ENCODE measurements at places on chromosomes 7 and 10.

DNA sequence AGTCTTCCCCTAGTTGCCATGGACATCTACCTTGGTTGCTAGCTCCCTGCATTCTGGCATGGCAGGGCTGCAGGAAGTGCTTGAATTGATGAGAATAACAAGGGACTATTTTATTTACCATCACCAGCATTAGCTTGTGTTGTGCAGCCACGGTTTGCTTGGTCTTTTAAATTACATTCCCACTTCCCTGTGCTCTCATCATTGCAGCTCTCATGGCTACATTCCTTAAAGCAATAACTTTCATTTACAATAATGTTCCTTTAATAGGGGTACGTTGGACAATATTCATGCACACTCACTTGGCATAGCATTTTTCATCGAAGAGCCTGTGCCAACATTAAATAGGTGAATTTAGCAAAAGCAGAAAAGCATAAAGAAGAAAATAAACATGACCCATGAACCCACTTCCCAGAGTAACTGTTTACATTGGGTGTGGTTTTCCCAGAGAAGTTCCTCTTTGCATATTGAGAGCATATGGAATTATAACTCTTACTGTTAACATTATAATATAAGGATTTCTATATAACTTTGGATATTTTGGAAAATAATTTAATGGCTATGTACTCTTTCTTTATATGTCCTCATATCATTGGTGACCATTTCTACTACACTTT, 113.2 kb upstream of the VWC2 start:
- no peak for DNase-seq

- DNase-seq: no peak
These were observed 4.0 kb upstream of the CLEC5A start for GRCh38 chr7:141950806-141951205.

GRCh38 chr7:142375710-142376313, 118.0 kb upstream of the PRSS58 start:
- DNase-seq: peak; percentile 54

DNA sequence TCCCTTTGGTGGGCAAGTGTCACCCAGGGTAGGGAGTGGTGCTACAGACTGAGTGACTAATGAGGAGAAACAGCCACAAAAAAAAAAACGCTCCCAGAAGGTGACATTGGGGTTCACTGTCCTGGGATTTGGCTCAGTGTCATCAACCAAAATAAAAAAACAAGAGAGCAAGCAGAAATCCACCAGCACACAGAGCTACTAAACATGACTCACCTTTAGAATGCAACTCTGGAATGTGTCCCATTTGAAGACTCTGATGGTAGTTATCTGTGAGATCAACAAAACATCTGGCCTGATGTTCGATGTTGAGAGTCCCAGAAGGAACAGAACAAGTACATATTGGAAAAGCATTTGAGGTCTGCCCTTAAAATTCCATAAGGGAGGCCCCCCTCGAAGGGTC, 200.3 kb upstream of the LYZL2 start:
- DNase-seq: no peak

GRCh38 chr7:149690688-149691446, 82.5 kb downstream of the ZNF467 start:
- DNase-seq: peak; percentile 30

- DNase-seq: no peak
These were observed 385.8 kb upstream of the KLF6 start for GRCh38 chr10:4170633-4171314.

- no peak for DNase-seq
These were observed 41.9 kb downstream of the DPCD start for GRCh38 chr10:101629837-101630632.

GRCh38 chr10:60913071-60913470, 30.9 kb downstream of the RHOBTB1 start:
- DNase-seq: no peak

GRCh38 chr10:42734536-42734935, 48.1 kb upstream of the BMS1 start:
- peak; percentile 11 for DNase-seq

DNA sequence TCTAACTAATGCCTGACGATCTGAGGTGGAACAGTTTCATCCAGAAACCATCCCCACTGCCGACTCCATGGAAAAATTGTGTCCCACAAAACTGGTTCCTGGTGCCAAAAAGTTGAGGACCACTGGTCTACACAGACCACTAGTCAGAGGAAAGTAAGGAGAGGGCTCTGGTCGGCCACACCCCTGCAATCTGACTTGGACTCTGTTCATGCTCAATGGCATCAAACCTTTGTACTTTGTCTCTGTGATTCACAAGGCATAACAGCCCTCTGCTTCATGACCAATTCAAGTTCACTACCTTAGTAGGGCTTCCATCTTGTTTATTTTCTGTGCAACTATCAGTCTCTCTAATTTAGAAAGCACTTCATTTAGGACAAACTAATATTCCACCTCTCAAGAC, 1.8 kb downstream of the TUBAL3 start:
- no peak for DNase-seq

- no peak for DNase-seq
These were observed 364.0 kb upstream of the LRGUK start for GRCh38 chr7:133763076-133763640.

GRCh38 chr7:28830846-28831245, 127.3 kb downstream of the TRIL start:
- DNase-seq: no peak

DNA sequence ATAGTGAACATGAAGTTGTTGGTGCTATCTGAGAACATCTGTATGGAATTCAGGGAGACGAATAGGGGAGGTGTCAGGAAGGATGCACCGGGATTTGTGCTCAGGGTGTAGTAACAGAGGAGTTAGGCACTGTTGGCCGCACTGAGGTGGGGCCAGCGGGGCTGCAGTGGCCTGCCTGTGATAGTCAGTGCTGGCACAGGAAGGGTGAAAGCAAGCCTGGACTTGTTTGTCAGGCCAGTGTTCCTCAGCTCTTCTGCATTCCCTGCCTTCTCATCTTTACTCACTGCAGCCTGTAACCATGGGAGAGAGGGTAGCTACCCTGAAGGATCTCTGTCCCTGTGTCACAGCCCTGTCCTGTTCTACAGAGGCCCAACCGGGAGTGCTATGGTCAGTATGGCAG, 81.3 kb downstream of the SH2D4B start:
- no peak for DNase-seq

GRCh38 chr7:82443036-82443546, 486 bp downstream of the CACNA2D1 start:
- DNase-seq: no peak

GRCh38 chr7:101248276-101248675, 3.4 kb upstream of the FIS1 start:
- DNase-seq: no peak

DNA sequence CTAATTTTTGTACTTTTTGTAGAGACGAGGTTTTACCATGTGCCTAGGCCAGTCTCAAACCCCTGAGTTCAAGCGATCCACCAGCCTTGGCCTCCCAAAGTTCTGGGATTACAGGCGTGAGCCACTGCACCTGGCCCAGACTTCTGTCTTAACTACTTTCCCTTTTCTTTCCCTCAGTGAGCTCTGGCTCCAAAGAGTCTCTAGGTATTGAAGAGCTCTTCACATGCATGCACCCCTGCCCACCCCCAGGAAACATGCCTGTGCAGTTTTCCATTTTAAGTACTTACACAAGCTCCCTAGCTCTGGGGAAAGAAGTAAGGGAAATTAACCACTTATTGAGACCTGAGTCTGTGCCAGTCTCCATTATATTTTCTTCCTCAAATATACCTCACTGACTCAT, 2.0 kb downstream of the MYOZ1 start:
- DNase-seq: no peak

- no peak for DNase-seq
These were observed 353.7 kb downstream of the NRG3 start for GRCh38 chr10:82228701-82229100.

- DNase-seq: no peak
These were observed 77.6 kb downstream of the RALA start for GRCh38 chr7:39700932-39701331.

GRCh38 chr7:143485500-143485899, 7.8 kb downstream of the TAS2R41 start:
- DNase-seq: no peak

DNA sequence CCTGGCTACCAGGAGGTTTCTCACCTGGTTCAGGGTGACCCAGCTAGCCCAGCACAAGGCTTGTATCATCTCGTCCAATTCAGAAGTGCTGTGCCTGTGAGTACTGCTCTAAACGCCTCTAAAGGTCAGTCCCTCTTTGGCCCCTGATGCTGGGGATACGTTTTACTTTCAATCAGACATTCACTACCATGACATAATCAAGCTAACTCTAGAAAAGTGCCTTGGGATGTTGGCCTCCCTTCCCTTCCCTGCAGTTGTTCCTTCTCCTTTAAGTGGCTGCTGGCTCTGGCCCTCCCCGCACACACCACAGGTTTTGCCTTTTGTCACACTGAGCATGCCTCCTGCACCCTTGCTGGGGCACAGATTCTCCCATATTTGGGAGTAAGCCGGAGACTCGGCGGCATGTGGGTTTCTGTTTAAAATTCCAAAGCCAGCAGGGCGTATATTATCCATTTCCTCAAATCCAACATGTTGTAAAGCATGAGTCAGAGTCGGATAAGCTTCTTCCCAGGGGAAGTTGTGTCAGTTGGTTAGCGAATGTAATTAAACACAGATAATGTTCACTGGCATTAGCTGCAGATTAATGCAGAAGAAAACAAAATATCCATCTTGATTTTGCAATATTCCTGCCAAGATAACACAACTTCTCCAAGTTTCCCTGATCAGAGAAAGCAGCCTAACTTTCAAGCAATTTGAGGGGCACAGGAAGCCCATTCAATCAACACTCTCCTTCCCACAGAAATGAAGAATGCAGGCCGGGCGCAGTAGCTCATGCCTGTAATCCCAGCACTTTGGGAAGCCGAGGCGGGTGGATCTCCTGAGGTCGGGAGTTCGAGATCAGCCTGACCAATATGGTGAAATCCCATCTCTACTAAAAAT, 31.8 kb upstream of the VCL start:
- no peak for DNase-seq

DNA sequence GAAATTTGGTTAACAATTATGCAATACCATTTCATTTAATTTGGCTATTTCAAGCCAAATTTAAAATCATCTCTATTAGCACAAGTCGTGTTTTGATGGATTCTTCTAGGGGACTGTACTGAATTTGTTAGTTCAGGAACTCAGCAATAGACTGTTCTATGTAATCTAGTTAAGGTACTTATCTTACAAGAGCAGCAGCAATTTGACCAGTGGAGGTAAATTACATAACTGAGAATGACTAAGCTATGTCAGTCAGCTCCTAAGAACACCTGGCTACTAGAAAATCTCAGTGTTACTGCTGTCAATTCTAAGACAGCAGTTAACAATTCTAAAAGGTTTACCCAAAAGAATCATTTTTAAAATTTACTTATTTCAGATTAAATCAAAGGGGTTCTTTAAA, 513.9 kb upstream of the ZWINT start:
- DNase-seq: no peak

- no peak for DNase-seq
These were observed 54.0 kb upstream of the KCNIP2 start for GRCh38 chr10:101897633-101898032.

GRCh38 chr7:156947120-156947843, 2.2 kb upstream of the NOM1 start:
- DNase-seq: no peak

DNA sequence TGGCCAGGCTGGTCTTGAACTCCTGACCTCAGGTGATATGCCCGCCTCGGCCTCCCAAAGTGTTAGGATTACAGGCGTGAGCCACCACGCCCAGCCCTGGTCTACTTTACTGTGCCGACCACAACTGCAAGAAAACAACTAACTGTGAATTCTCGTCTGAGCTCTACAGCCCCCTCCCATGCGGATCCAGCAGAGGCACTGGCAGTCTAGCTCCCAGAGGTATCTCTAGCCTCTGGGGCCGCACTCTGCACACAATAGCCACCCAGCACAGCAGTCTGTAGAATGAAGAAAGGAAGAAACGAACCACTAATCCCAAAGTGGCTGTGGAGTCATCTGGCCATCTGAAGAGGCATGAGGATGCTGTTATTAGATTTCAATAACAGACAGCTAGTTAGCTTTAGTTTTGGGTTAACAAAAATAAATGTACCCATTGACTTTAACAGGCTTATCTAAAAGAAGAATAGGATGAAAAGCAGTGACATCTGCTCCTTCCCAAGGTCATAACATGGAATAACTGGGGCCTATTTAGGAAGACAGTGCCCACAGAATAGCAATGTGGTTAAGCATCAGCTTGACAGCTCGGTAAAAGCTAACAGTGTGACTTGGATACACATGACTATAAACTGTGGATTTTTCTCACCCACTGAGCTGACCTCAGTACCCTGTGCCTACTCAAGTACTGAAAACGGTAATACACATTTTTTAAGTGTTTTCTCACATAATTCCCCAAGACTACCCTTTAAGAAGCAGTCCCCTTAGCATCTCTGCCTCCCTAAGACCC, 131.9 kb downstream of the TNS3 start:
- DNase-seq: no peak

DNA sequence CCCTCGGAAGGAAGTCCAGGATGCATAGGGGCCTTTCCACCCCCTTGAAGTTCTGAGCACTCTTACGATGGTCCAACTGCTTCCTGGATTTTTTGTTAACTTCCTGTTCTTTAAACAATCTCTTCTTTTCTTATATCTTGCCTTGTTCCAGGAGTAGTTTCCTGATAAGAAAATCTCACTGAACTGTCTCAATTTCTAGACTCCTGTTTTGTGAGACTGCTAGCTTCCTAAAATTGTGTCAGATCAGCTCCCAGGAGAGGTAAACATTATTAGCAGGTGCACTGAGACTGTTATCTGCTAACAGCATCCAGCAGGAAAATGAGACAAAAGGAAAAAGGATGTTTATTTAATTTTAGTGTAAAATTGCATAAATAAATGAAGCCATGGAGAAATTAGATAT, 106.2 kb upstream of the PITRM1 start:
- no peak for DNase-seq

GRCh38 chr10:132554991-132555647, 17.5 kb downstream of the INPP5A start:
- peak; percentile 84 for DNase-seq

DNA sequence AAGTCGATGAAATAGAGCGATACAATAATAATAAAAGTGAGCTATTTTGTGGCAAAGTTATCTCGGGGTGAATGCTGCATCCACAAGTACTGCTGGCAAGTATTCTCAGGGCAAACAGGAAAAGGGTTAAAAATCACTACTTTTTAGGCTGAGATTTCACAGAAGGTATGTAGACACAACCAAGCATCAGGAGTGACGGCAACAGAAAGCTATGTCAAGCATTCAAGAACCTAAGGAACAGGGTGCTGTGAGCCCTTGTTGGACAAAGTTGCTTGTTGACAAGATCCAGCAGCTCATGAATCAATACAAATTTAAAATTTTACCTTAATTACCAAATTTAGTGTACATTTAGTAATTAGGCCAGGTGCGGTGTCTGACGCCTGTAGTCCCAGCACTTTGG, 41.2 kb upstream of the C1QL3 start:
- DNase-seq: no peak

DNA sequence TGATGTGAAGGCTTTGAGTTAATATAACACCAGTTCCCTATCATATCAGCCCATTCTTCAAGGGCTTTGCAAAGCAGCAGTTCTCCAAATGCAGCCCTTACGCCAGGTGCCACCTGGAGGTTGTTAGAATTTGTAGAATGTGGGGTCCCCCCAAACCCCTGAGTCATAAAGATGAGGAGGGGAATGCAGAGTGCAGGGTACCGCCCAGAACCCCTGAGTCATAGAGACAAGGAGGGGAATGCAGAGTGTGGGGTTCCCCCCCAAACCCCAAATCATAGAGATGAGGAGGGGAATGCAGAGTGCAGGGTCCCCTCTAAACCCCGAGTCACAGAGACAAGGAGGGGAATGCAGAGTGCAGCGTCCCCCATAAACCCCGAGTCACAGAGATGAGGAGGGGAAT, 605.8 kb downstream of the PTPRN2 start:
- DNase-seq: no peak
